ENCODE measurements at places on chromosomes 3 and 15.

GRCh38 chr3:73437828-73438227 is 186.9 kb downstream of the PDZRN3 start:
- DNase-seq: no peak

DNA sequence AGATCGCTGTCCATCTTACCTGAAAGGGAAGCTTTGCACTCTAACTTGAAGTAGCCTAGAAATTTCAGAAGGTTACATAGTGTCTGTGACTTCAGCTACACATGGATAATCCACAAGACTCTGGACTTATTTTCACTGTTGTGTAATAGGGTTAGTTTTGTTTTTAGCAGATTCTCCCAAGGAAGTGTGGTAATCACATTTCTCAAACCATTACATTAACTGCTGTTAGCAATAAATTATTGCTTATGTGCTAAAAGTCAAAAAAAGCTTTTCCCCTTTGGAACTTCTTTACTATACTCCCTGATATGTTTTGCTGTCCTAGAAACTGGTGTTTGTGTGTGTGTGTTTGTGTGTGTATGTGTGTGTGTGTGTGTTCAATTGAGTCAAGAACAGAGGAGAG is 351.8 kb upstream of the TPRG1 start:
- no peak for DNase-seq

GRCh38 chr3:156664011-156664830 is 10.2 kb upstream of the TIPARP start:
- no peak for DNase-seq

- peak; percentile 62 for DNase-seq
Measured at GRCh38 chr15:74788683-74789151, 6.8 kb downstream of the CSK start.

DNA sequence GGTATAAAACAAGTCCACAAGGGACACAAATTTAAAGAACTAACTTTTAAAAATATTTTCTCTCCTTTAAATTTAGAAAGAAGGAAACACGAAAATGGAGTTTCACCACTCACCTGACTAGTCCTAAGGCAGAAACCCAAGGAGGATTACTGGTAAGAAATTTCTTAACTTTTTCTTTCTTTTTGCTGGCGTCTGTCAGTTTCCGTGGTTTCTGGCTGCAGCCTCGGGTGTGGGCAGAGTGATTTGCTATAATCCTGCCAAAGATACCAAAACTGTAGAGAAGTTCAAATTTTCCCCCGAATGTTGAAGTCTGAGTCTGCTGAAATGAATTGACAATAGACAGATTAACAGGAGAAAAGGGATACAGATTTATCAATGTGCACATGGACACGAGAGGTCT is 843.6 kb upstream of the ALCAM start:
- DNase-seq: no peak

DNA sequence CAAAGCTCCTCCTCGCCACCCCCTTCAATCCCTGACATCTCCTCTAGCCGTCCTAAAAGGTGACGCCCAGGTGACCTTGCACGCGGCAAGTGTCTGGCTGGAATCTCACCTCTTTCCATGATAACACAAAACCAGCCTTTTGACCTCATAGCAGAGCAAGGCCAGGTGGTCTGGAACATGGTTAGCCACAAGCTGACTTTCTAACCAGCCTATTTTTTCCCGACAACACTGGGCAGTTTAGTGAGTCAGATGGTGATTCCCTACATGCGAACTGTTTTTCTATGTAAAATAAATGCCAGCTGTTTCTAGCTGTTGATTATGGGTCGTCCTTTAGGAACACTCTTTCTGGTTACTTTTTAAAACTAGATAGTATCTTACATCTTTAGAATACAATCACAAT is 243.0 kb downstream of the CD47 start:
- DNase-seq: no peak

DNA sequence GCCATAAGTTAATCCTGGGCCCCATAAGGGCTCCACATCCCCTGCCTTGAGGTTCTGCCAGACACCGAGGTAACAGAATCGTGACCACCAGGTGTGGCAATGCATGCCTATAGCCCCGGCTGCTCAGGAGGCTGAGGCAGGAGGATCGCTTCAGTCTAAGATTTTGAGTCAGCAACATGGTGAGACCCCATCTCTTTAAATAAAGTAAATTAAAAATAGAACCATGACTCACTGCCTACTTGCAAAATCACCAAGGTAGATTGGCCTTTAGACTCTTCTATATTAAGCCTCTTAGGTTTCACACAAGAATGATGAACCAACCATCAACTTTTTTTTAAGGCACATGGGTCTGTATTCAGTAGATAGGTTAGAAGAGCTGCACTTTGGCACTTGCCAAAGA is 9.7 kb downstream of the WDR5B start:
- no peak for DNase-seq

DNA sequence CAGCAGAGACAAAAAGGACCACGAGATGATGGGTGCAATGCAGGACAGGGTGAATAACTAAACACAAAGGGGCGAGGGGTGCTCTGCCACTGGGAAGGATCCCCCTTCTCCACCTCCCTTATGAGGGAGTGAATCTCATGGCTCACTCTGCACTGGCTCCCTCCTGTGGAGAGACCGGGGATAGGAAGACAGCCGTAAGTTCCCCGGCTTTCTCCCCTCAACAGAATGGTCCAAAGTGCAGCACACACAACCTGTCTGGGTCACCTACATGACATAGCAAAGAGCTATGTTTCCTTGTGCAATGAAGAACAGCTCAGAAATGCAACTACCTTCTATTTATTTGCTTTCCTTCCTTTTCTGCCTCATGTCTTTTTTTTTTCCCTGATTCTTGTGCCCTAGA is 7.8 kb upstream of the ACSBG1 start:
- DNase-seq: no peak

GRCh38 chr3:168817177-168817576 is 721.5 kb upstream of the GOLIM4 start:
- DNase-seq: no peak

DNA sequence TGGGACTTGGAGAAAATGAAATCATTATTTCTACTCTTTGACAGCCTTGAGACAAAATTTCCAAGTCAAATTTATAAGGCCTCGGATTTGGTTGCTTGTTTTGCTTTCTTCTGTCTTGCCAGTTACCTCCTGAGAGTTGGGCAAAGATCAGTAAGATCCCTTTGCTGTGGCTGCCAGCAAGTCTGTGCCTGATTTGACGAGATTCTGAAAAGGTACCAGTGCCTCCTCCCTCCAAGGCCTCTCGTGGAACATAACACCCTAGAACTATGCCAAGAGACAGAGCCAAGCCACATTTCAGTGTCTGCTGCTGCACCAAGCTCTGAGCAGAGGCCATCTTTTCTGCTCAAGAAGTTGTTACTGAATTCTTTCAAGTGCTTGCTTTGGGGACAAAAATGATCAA is 61.0 kb downstream of the GTPBP8 start:
- DNase-seq: no peak

- no peak for DNase-seq
Measured at GRCh38 chr15:50077176-50077575, 41.9 kb downstream of the ATP8B4 start.

DNA sequence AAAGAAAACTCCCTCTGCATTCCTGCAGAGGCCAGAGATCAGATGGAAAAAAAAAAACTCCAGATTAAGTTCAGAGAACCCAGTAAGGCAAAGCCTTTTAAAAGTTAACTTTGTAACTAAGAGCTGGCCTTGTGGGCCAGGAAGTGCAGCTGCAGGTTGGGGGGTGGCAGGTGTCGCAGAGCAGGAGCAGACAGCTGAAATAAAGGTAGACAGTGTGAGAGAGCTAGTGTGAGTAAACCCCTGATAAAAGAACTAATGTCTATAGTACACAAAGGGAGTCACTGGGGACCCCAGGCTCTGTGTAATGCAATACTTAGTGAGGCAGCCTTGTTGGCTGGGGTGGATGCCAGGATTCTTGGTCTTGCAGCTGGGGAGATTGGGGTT is 42.1 kb downstream of the PPCDC start:
- no peak for DNase-seq

GRCh38 chr15:67803996-67804843 is 21.1 kb upstream of the SKOR1 start:
- DNase-seq: peak; percentile 14

- no peak for DNase-seq
Measured at GRCh38 chr15:92343924-92344643, 49.6 kb upstream of the ST8SIA2 start.

DNA sequence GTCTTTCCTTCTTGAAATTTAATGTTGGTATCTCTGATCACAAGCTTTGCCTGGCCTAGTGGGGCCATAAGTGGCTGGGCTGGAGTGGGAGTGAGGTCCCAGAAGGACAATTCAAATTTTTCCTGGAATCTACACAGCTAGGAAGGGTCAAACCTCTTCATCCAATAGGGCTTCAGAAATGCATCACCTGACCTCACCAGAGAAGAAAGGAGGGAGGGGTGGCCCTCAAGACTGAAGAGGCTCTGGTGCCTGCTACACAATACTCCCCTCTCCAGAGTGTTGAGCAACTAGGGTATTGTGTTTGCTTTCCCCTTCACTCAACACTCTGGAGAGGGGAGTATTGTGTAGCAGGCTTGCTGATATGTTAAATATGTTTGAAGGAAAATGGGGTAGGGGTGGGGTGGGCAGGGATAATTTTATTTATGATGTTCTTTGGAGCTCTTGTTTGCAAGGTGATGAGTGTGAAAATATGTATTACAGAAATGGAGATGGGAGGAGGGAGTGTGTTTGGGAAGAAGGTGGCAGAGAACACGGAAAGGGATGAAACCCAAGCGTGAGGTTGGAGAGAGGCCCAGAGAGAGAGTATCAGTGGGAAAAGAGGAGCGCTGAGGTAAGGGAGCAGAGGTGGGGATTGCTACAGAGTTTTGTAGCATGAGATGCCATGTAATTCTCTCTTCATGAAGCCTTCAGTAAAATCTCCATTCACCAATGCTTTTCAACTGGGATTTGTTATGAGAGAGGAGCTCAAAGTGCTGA is 5.7 kb upstream of the KLHL24 start:
- DNase-seq: no peak

GRCh38 chr15:87901008-87901407 is 355.5 kb downstream of the NTRK3 start:
- DNase-seq: no peak

DNA sequence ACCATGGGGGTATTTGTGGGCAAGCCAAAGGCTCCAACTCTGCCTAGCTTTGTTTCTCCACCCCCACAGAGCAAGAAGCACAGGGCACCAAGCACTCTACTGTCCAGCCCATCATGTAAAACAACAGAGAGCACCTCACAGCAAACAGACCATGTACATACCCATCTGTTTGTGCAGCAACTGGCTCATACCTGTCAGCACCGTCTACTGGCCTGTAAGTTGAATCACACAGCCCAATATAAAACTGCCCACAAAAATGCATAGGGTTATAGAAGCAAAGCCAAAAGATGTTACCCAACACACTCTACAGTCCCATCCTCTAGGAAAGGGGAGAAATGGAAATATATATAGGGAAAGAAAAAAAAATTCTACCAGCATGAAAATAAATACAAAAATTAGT is 139.7 kb upstream of the CPNE4 start:
- DNase-seq: no peak

GRCh38 chr3:135034291-135034768 is 239.3 kb downstream of the EPHB1 start:
- DNase-seq: no peak

DNA sequence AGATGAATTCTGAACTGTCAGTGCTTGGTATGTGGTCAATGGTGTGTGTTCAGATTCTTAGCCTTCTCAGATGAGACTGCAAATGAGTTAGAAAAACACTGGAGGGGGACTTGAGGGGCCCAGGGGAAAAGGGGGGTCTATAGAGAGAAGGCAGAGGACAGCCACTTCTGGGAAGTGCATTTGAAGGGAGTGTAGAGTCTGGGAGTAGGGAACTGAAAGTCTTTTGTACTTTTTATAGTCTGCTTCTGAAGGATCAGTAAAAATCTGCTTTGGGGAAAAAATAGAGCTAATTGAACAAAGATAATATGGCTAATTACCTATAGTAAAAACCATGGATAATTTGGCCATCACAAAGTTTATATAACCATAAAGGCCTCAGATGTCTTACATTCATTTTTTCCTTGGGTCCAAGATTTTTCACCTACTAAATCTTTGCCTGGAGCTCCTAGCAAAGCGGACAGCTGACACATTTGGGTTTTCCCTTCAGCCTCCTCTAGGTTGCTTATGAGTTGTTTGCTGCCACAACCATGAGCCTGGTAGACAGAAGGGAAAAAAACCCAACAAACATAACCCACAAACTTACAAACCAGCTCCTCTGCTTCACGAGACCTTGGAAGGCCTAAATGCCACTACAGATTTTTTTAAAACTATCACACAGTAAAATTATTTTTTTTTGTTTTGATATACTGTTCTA is 48.8 kb downstream of the CD86 start:
- no peak for DNase-seq

GRCh38 chr3:107870096-107870495 is 220.7 kb downstream of the CD47 start:
- DNase-seq: no peak

GRCh38 chr3:145911016-145911415 is 250.0 kb downstream of the PLOD2 start:
- DNase-seq: no peak

- DNase-seq: no peak
Measured at GRCh38 chr15:68057034-68057433, 2.9 kb downstream of the PIAS1 start.

All from CD4-positive, alpha-beta T cell treated with Interleukin-15 for 1 hour (primary cell).